ENCODE measurements at places on chromosomes 2 and 18. TPM values are rescaled to one million over a fixed set of nuclear protein-coding genes. Genes with fewer than 3 reads are reported as not detected.

LRRTM4 gene
- total RNA-seq: not detected

OTOS gene
- not detected for total RNA-seq

SOX11 gene
- total RNA-seq: 0.29 TPM

MGAT4A gene
- not detected for total RNA-seq

GNAL gene
- not detected for total RNA-seq

CCDC178 gene
- total RNA-seq: 2.0 TPM

SLC30A3 gene
- total RNA-seq: not detected

All from myometrial cell (primary cell).